ENCODE measurements at places on chromosomes 4 and X. TPM values are rescaled to one million over a fixed set of nuclear protein-coding genes. Genes with fewer than 3 reads are reported as not detected.

ATP8A1 gene
- total RNA-seq, result 0.58 TPM

ZMAT1 gene
- not detected for total RNA-seq

FAM53A gene
- total RNA-seq, result 2.3 TPM

PCDH19 gene
- total RNA-seq, result under 0.01 TPM

DOCK11 gene
- total RNA-seq, result 24.8 TPM

PTCHD1 gene
- total RNA-seq, result not detected

SLC38A5 gene
- total RNA-seq, result 76.1 TPM

REELD1 gene
- not detected for total RNA-seq

TMSB15A gene
- 7.5 TPM for total RNA-seq

TASL gene
- not detected for total RNA-seq

LRP2BP gene
- total RNA-seq, result not detected

AFP gene
- 1.2 TPM for total RNA-seq

F9 gene
- total RNA-seq, result not detected

NIPAL1 gene
- total RNA-seq, result 1.4 TPM

ZXDA gene
- 1.7 TPM for total RNA-seq

XG gene
- total RNA-seq, result 1.2 TPM

KCNE5 gene
- not detected for total RNA-seq

SLC6A14 gene
- not detected for total RNA-seq

ACOX3 gene
- total RNA-seq, result 45.6 TPM

ATP2B3 gene
- total RNA-seq, result not detected

FUNDC1 gene
- 19.0 TPM for total RNA-seq

PABPC1L2B gene
- total RNA-seq, result not detected

ERVMER34-1 gene
- not detected for total RNA-seq

NPY2R gene
- total RNA-seq, result not detected

TECRL gene
- total RNA-seq, result not detected

NEXMIF gene
- not detected for total RNA-seq

TMEM144 gene
- 2.0 TPM for total RNA-seq

Data from myometrial cell (primary cell).